Activated naive CD8-positive, alpha-beta T cell treated with anti-CD3 and anti-CD28 coated beads, Interleukin-2, amount 50 U/mL, for 24 hours (primary cell): ENCODE measurements at places on chromosomes 6 and 20.
A peak's percentile ranks its signal among the peaks of the same experiment; 100 is the strongest.

DNA sequence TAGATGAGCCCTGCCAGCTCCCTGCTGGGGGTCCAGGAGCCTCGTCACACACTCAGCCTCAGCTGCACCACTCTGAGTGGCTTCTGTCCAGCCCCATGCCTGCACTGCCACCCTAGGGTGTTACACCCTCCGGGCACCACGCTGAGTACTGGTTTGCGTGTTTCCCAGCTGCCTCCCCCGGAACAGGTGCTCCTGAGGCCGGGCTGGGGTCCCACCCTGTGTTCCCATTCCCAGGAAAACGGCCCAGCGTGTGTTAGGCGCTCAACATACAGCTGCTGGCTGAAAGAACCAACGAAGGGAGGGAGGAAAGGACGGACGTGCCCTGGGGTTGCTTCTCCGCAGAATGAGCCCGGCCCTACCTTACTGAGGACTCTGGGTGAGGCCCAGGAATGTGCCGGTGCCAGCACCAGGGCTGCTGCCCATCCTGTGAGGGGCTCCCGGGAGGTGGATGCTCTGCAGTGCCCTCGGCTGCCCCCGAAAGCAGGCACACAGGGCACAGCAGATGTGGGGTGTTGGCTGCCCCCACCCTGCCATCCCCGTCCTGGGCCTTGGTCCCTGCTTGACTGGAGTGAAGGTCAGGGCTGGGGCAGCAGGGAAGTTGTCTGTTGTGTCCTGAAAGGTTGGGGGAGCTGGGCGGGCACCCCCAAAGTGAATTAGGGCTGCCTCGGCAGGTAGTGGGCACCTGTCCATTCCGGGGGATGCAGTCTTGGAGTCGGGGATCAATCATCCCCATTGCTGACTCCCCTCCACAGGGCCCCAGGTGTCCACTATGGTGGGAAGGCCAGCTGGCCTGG, 16.3 kb downstream of the LAMA5 start:
- H3K4me1 ChIP-seq: peaks cover 1% of the 10 kb centered on the region
- H3K36me3 ChIP-seq: peaks cover 5% of the 10 kb centered on the region
- H3K27me3 ChIP-seq: no peaks in the 10 kb centered on the region
- DNase-seq: no peak
- no peak overlapping the region for H3K4me3 ChIP-seq
- no peak overlapping the region for H3K27ac ChIP-seq

DNA sequence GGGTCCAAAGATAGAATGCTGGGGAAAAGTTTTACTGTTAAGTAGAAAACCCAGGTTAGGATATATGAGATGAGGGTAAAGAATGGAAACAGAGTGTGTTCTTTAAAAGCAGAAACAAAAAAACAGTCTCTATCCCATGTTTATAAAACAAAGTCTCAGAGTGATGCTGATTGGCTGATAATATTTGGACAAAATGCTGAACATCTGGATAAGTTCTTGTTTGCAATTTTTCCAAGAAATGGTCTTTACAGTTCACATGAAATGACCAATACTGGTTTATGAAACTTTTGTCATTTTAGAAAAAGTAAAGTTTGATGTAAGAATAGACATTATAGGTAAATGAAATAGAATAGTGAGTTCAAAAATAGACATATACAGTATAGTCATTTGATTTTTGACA, 96.2 kb upstream of the EYS start:
- DNase-seq: no peak
- H3K27me3 ChIP-seq: no peaks in the 10 kb centered on the region
- no peaks in the 10 kb centered on the region for H3K36me3 ChIP-seq
- no peak overlapping the region for H3K4me3 ChIP-seq
- no peaks in the 10 kb centered on the region for H3K4me1 ChIP-seq

DNA sequence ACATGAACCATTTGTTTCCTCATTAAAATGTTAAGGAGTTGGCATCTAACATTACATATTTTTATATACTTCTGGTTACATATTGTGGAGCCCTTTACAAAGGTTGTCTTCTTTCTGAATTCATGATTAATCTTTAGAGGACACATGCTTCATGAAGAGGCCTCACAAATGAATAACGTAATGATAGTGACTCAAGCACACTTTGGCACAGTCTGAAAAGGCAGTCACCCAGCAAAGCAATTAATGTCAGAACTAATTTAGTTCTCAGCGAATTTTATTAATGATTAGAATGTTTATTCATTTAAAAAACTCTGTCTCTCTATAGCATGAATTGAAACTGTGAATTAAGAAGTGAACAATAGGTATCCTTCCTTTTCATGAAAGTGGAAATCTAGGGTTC, 854.2 kb downstream of the PHF3 start:
- no peak overlapping the region for H3K4me3 ChIP-seq
- no peaks in the 10 kb centered on the region for H3K4me1 ChIP-seq
- H3K27ac ChIP-seq: no peak overlapping the region
- no peak for DNase-seq

DNA sequence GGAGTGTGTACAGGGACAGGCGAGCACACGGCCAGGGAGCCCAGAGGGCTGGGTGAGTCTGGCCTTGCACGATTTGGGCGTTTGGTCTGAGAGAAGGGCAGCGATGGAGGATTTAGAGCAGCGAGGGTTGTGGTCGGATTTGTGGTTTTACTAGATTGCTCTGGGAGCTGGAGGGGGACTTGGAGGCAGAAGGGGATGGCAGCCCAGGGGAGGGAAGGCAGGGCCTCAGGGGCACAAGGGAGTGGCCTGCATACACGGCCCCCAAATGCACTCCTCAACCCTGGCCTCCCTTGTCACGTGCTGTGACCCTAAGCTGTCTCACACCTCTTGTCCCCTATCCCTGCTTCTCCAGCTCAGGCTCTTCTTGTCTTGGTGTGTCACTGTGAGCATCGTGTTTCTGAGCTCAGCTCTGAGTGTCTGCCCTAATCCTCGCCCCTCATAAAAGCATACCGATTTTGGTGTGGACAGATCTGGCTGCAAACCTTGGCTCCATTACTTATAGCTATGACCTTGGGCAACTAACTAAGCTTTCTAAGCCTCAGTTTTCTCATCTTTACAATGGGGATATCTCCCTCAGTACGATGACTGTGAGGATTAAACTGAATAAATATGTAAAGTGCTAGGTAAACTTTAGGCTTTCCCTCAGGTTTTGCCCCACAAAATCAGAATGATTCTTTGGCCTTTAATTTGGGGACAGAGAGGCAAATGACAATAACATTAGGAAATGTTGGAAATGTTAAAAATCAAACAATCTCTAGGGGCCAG, 120.1 kb upstream of the ARMC2 start:
- no peak overlapping the region for H3K4me3 ChIP-seq
- no peak overlapping the region for H3K27ac ChIP-seq
- DNase-seq: no peak
- no peaks in the 10 kb centered on the region for H3K4me1 ChIP-seq

GRCh38 chr6:90178384-90178855, 118.2 kb downstream of the BACH2 start:
- peak overlapping the region; percentile 42 for H3K4me3 ChIP-seq
- H3K36me3 ChIP-seq: peaks cover 40% of the 10 kb centered on the region
- peak overlapping the region; percentile 92 for H3K27ac ChIP-seq
- peaks cover 86% of the 10 kb centered on the region for H3K4me1 ChIP-seq
- DNase-seq: no peak

DNA sequence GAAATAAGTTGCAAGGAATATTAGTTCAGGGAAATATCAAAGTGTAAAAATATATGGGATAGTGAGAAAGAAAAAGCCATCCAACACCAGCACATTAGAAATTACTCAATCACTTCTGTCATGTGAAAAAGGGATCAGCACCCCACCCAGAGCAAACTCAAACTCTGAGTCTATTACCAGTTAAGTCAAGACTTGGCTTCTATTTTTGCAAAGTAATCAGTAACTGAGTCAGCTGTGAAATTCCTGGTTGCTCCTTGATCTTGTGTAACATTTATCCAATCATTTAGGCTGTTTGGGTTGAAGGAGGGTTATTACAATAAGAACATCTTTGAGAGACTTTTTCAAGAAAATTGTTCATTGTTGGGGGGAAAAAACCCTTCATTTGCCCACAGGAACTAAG, 51.2 kb downstream of the SLC22A23 start:
- H3K27me3 ChIP-seq: no peaks in the 10 kb centered on the region
- H3K4me3 ChIP-seq: no peak overlapping the region
- peaks cover 2% of the 10 kb centered on the region for H3K4me1 ChIP-seq
- DNase-seq: no peak
- no peak overlapping the region for H3K27ac ChIP-seq
- no peaks in the 10 kb centered on the region for H3K36me3 ChIP-seq

DNA sequence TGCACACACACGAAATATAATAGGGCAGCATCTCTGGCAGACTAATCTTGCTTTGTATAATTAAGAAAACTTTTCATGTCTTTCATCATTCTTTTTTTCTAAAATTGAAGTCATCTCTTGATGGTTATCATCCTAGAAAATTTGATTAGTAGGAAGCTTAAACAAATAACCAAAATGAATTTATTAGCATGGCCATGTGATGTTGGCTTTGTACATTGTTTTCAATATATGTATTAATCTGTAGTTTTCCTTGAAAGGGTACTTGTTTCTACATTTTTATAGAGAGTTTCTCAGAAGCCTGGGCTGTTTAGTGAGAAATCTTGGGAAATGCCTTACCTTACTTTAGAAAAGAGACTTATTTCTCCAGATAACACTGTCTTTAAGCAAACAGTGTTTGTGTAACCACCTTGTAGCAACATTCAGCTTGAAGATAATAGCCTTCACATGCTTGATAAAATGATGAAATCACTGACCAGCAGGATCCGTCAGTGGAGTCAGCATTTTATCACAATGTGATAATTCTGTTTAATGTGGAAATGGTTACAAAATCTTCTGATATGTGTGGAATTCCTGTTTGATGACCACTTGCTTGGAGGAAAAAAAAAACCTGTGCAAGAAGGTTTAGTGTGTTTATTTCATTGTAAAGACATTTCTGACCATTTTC, 147.8 kb downstream of the MACROD2 start:
- H3K27me3 ChIP-seq: no peaks in the 10 kb centered on the region
- H3K36me3 ChIP-seq: no peaks in the 10 kb centered on the region
- no peak for DNase-seq

GRCh38 chr6:1838604-1839213, 229.0 kb downstream of the FOXC1 start:
- H3K4me1 ChIP-seq: no peaks in the 10 kb centered on the region
- no peaks in the 10 kb centered on the region for H3K27me3 ChIP-seq
- peaks cover 3% of the 10 kb centered on the region for H3K36me3 ChIP-seq
- H3K4me3 ChIP-seq: no peak overlapping the region

- H3K4me1 ChIP-seq: no peaks in the 10 kb centered on the region
- no peak within 1 kb of the TSS for H3K27ac ChIP-seq
- H3K27me3 ChIP-seq: peaks cover 2% of the 10 kb centered on the region
- H3K36me3 ChIP-seq: no peaks in the 10 kb centered on the region
- no peak within 1 kb of the TSS for H3K4me3 ChIP-seq
- DNase-seq: no peak
Observed at GRCh38 chr6:43297644-43298564, at the start of gene SLC22A7. SLC22A7 (plus strand) TSS chr6:43298260; CDS start chr6:43298359, 99 bp downstream.
